ENCODE measurements at places on chromosomes 5 and 9.

GRCh38 chr5:84779186-84779585, 394.5 kb upstream of the EDIL3 start:
- no peak for DNase-seq

DNA sequence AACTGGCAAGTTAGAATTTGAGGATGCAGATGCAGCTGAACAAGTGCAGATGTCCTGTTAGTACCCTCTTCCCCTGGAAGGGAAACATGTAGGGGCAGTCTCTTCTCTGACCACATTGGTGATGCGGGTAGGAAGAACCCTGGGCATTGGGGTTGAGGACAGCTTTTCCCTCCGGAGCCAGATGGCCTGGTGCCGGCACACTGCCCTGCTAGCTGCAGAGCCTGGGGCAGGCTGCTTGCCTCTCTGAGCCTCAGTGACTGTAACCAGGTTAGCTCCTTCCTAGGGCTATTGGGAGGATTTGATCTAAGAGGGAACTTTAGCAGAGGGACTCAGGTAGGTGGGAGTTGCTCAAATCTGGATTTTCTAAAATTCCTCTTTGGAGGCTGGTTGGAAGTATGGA, 148.4 kb downstream of the HSPA4 start:
- no peak for DNase-seq

GRCh38 chr5:96919754-96920197, 16.1 kb upstream of the LNPEP start:
- DNase-seq, result no peak

DNA sequence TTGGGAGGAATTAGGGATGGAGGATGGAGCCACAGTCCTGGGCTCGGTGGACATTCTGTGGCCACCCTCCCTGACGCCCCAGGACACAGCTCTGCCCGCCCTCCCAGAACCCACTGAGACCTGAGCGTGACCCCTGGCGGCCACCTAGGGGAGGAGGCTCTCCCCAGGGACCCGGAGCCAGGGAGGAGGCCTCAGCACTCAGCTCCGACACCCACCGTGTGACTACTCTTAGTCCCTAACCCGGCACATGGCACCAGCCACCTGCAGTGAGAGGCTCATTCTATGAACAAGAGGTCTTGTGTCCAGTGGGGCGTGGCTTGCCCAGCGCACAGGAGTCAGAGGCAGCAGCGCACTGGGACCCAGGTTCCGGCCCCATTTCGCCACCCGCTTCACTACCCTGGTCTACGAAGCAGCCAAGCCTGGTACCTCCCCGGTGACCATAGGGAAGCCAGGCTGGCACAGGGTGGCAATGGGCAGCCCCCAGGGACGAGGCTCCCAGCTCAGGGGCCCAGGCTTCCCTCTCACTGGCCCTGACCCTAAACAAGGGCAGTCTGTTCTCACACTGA, 10.2 kb downstream of the SARDH start:
- peak; percentile 2 for DNase-seq

- DNase-seq, result no peak
These were observed 125.0 kb downstream of the CEMIP2 start for GRCh38 chr9:71643330-71643729.

DNA sequence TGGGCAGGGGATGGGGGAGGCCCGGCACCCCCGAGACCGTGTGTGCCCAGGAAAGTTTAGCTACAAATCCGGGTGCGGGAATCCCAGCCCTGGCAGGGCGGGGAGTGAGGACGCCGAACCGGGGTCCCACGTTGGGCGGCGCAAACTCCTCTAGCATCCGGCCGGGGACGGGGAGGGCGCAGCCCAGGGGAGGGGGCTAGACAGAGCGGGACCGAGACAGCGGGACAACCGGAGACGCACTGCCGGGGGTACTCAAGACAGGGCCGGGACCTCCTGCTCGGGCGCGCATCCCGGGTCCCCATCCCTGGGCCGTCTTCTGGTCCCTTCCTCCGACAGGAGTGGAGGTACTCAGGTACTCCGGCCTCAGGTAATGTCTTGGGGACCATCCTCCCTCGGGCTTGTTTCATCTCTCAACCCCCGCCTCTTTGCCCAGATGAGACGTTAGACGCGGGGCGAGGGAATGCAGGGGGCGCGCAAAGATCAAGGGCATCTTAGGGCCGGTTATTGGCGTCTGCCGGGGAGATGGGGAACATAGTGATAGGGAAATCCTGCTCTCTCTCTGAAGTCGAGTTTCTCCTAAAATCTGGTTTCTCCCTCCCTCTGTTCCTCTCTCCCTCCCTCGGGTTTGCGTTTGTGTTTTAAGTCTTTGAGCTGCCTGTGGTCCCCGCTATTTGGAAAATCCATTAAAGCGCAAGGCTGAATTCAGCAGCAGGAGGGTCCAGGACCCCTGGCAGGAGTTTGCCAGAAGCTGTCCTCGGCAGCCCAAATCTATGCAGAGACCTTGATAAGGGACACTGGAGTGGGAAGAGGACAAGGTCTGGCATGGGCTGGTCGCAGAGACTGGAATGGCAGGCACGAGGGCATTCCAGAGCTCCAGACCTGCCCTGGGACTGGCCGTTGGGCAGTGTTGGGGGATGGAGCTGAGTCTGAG, 815 bp downstream of the PDZD2 start:
- no peak for DNase-seq

DNA sequence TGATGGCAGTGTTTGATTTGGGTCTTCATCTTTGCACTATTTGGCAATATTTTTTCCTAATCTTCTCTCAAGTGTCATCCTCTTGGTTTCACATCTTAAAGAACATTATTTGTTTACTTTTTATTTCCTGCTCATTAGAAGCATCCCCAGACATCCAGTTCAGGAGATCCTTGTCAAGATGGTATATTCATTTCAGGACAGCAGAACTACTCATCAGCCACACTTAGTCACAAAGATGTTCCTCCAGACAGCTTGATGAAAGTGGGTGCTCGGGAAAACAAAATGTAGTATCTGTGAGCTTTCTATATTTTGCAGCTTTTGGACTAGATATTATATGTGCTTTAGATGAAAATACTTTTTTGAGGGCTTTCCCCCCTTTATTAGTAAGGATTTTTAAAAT, 72.1 kb upstream of the SREK1 start:
- no peak for DNase-seq

DNA sequence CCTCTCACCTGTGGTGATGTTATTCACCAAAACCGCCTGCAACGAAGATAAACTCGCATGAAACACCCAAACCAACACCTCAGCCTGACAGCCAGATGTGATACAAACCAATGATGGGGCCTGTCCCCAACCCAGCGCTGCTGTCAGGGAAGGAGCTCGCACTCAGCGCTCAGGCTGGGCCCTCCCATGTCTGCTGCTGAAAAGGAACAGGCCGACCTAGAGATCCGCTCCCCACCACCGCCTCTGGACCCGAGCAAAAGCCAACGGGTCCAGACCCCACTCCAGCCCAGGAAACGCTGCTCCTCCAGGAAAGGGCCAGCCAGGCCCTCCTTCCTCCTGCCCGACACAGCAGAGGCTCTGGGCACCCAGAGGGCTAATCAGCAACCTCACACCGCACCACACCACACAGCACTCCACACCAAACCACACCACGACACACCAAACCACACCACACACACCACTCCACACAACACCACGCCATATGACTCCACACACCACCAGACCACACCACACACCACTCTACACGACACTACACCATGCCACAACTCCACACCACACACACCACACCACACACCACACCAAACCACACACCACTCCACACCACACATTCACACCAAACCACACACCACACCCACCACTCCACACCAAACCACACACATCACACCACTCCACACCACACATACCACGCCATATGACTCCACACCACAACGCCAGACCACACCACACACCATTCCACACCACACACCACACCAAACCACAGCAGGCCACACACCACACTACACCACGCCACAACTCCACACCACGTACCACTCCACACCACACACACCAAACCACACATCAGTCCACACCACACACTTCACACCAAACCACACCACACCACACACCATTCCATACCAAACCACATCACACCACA, 46.5 kb downstream of the GOLM1 start:
- DNase-seq, result no peak

GRCh38 chr9:114621975-114622609, 11.0 kb downstream of the TMEM268 start:
- no peak for DNase-seq

DNA sequence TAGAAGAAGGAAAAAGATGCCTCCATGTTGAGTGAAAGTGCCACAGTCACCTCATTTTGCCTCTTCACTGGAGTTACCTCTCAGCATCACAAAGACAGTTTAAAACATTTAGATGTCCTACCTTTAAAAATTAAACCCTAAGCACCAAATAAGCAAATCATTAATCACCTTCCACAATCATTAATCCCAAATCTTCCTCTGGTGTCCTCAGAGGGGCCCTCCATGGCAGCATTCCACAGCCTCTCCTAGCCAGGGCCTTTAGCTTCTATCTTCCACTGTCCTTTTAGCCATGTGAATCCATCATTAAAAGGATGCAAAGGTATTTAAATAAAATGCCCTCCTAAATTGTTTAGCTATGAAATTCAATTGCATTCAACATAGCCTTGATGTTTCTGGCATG, 310.8 kb downstream of the PDE4D start:
- no peak for DNase-seq

DNA sequence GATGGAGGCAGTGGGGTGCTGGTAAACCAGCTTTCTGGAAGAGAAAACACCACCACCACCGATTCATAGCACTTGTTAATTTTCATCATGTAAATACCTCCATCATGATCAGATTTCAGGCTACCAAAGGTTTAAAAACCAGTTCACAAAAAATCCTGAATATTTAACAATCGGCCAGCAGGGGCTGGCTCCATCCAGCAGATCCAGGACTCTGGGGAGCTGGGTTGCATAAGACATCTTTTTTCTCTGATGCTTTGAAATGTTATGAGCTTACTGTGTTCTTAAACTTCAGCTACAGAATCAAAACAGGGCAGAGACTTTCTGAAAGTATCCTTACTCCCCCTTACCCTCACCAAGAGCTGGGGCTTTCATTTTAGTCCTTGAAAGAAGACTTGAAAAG, 14.6 kb upstream of the RNF183 start:
- no peak for DNase-seq

DNA sequence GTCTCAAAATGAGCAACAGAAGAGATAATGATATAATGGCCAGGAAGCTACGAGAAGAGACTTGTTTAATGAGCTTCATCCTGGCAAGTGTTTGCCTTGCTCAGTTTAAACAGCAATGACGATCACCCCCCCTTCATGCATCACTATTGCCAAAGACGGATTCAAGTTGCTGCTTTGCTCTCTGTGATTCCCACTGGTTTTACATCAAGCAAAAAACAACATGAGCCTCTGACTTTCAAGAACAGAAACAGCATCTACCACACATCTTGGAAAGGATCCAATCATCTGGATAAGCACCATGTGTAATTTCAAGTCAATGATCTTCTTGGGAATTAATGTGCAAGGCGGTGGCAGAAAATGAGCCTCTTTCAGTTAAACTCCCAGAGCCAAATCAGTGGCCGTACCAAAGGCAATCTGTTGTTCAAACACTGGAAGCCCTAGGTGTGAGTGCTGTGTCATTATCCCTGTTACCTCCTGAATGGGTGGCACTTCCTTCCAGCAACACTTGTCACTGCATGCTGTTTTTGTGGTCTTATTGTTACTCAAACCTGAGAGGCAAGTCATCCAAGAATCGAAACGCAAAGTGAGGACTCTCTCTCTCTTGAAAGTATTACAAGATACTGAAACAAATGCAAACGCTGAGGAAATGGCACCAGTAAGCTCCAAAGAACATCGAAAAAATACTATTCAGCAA, 72.8 kb downstream of the MED27 start:
- DNase-seq, result peak; percentile 57

DNA sequence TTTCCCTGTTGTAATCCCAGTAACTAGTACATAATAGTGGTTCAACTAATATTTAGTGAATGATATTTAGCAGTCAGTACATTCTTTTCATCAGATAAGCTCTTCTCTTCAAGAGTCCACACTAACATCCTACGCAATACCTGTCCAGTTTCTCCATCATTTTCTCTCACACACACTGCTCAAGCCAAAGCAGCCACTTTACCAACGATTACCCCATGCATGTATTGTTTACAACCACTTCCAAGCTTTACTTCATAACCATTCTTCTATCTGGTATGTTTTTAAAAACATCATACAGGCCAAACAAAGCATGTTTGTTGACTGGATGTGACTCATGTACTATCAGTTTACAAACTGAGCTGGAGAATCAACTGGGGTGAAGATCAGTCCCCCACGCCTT, 7.3 kb downstream of the UBTD2 start:
- DNase-seq, result no peak

DNA sequence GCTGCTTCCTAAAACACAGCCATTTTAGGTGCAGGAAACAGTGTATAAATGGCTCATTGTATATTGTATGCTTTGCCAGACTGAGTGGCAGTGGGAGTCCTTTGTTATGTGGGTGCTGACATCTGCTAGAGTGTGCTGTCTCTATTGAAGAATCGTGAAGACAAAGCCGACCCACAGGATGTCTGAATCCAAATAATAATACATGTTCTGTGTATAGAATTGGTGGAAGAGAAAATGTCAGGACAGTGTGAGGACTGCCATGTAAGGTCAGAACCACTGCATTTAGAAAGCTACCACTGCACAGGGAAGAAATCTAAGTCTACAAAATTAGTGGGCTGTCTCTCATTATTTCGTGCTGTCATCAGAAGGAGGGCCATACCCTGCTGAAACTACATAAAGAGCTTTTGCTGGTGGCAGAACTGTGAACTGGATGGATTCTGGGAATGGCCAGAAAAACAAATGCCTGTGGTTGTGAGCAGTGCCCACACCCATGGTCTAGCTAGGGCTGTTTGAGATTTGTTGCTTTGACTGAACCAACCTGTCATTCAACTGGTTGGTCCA, 2.5 kb downstream of the IL7R start:
- DNase-seq, result peak; percentile 8

- DNase-seq, result no peak
These were observed 2.1 kb downstream of the NPR2 start for GRCh38 chr9:35793461-35793860.

All from stomach (tissue), 19 donors.